Stimulated activated CD8-positive, alpha-beta memory T cell treated with anti-CD3 and anti-CD28 coated beads, Interleukin-2, amount 100 ng/mL, for 1 hour (primary cell): ENCODE measurements at places on chromosomes 3 and 15.

DNA sequence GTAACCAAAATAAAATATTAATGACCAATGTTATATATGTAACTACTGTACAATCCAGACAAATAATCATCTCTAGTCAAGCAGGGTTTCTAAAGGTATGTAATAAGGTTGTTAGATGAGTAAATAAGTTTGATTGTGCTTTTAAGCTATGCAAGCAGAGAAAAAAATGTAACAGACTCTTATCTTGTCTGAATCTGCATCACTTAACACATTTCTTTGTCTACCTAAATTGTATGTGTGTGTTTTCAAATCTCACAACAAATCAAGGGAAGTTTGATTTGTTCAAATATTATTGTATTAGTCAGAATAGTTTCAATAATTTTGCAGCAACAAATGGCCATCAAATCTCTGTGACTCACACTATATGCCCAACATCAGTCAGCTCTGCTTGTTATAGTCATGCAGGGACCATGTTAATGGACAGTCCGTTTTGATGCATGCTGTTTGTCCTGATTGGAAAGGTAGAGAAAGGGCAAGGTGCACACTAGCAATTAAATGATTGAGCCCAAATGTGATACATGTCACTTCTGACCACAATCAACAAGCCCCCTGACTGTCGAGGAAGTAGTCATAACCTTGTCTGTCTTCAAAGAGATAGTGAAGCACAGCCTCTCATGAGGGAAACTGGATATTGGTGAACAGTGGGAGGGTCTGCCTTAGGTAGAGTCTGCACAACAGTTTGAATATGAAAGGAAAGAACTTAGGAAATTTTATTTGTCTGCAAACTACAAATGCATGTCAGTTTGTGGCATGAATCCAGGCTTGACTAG, 349.4 kb upstream of the SATB1 start:
- no peak for DNase-seq

- DNase-seq, result no peak
Measured at GRCh38 chr15:57114070-57114469, 195.6 kb downstream of the TCF12 start.

GRCh38 chr3:43286841-43287499, 630 bp downstream of the SNRK start:
- no peak for DNase-seq

- DNase-seq, result no peak
Measured at GRCh38 chr3:40079847-40080240, 229.7 kb upstream of the EIF1B start.

GRCh38 chr15:39290711-39291435, 290.0 kb upstream of the THBS1 start:
- no peak for DNase-seq

GRCh38 chr3:108283006-108283405, 13.3 kb upstream of the HHLA2 start:
- DNase-seq, result no peak

GRCh38 chr3:140416666-140417065, 261.2 kb upstream of the TRIM42 start:
- no peak for DNase-seq

GRCh38 chr3:58274027-58274614, 31.9 kb upstream of the RPP14 start:
- no peak for DNase-seq

GRCh38 chr15:94414916-94415315, 183.6 kb downstream of the MCTP2 start:
- DNase-seq, result no peak

DNA sequence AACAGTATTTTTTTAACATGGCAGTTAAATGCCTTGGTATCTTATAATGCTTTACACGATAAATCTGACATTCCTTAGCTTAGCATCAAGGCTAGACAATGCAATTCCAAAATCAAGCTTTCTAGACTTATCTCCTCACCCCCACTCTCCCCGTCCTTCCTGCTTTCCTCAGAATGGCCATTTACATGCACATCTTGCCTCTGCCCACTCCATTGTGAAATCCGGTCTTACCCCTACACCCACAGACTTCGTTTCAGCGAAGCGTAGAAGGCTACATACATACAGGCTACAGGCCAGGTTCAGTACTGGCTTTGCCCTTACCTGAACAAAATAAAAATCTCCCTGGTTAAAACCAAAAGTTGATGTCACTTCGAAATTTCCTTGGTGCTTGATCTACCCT, 58.6 kb upstream of the SLC12A8 start:
- DNase-seq, result no peak

GRCh38 chr3:98623572-98624280, 30.3 kb upstream of the CPOX start:
- DNase-seq, result no peak

DNA sequence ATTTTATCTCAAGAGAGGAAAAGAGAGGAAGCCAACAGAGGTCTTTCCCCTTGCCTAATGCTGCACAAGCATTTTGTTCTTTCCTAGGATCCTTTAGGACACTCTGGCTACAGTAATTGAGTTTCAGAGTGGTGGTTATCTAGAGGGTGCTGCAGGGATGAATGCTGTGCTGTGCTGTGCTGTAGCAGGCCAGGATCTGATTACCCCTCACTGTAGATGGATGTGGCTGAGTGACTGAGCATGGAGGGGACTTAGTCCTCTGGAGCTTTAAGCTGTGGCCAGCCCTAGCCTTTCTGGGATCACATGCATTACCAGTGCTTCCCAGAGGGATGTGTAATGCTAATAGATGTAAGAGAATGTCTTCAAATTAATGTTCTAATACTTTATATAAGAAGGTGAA, 94.8 kb downstream of the SLC9A9 start:
- DNase-seq, result no peak

DNA sequence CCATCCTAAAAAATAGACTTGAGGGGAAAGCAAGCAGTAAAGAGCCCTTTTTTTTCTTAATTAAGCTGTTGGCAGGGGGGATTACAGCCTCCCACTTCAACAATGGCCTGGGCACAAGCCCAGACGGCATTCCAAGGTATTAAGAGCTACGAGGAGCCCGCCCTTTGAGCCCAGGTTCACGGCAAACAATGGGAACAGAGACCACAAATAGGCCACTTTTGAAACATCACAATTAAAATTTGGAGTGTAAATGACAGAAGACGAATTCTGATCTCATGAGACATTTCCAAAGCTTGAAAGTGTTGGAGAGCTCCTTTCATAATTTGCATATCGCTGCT, 8.9 kb downstream of the CHSY1 start:
- no peak for DNase-seq

GRCh38 chr3:61617651-61618050, 56.3 kb downstream of the PTPRG start:
- DNase-seq, result no peak

DNA sequence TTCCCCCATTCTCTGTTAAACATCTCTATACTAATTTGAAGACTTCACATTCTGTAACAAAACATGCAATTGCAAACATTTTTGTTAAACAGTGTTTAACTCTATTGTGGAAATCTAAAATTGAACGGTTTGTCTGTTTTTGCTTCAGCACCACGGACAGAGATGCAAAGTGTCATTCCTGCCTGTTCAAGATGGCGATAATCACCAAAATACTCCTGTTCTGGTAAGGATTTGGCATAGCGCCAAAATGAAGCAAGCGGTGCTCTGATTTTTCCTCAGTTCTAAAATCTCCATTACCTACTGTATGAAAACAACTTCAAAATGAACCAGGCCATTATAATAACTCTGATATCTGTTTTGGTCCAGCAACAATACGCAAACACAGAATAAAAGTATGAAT, 129.7 kb upstream of the TUSC7 start:
- no peak for DNase-seq

GRCh38 chr3:30044515-30044914, 561.9 kb upstream of the TGFBR2 start:
- DNase-seq, result no peak

DNA sequence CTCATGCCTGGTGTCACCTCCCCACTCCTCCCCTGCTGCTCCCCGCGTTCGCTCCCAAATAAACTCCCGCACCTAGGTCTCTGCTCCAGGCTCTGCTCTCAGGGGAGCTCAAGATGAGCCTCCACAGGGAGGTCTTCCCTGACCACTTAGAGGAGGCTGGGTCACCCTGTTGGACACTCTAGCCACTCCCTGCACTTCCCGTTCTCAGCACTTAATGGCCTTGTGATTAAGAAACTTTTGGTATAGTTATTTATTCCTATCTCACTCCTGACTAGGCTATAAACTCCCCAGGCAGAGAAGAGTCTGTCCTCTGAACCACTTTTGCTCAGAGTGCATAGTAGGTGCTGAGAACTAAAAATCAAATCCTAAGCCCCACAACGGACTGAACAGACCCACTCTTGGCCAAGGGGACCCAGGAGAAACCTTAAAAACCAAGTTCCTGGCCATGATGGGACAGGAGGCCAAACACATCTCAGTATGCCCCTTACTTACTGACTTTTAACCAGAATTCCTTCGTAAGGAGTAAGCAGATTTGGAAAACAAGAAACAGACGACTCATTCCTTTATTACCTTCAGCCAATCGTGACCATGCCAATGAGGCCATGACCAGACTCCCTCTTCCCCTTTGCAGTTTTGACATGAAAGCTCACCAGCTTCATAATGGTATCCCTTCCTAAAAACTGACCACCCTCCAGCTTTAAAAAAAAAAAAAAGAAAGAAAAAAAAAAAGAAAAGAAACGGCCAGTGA, 69.0 kb upstream of the HRH1 start:
- no peak for DNase-seq

- no peak for DNase-seq
Measured at GRCh38 chr3:64501298-64501906, 186.4 kb downstream of the ADAMTS9 start.

DNA sequence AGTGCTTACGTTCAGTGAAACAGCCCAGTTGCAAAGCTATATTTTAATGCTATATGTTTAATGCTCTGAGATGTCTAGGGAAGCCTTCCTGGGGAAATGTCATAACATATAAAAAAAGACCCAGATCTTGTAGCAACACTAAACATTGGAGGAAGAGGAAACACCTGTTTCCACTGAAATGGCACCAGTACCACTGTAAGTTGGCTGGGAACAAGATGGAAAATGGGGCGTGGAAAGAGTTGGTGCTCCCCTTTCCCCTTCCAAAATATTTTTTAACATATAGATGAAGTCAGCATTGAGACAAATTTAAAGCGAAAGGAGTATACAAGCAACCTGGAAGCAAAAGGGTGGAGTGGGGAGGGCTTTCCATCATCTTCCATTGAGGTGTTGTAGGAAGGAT, 289.9 kb upstream of the COL8A1 start:
- DNase-seq, result no peak

GRCh38 chr3:194028434-194029004, 107.4 kb upstream of the HES1 start:
- DNase-seq, result no peak

DNA sequence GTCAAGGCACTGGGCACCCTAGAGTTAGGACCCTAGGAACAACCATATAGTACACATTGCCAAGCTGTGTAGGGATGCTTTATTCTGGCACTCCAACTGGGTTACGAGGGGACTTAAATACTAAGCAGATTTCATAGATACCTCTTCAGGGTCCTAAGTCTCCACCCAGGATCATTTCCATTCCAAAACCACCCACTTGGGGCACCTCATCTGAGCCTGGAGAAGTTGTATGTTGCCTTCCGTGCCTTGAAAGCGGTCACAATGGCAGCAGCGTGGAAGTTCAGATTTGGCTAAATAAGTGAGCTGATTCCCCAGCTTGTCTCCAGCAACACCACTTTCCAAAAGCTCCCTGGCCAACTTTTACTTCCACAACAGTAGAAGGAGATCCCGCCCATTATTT, 4.6 kb downstream of the TMEM202 start:
- DNase-seq, result no peak

DNA sequence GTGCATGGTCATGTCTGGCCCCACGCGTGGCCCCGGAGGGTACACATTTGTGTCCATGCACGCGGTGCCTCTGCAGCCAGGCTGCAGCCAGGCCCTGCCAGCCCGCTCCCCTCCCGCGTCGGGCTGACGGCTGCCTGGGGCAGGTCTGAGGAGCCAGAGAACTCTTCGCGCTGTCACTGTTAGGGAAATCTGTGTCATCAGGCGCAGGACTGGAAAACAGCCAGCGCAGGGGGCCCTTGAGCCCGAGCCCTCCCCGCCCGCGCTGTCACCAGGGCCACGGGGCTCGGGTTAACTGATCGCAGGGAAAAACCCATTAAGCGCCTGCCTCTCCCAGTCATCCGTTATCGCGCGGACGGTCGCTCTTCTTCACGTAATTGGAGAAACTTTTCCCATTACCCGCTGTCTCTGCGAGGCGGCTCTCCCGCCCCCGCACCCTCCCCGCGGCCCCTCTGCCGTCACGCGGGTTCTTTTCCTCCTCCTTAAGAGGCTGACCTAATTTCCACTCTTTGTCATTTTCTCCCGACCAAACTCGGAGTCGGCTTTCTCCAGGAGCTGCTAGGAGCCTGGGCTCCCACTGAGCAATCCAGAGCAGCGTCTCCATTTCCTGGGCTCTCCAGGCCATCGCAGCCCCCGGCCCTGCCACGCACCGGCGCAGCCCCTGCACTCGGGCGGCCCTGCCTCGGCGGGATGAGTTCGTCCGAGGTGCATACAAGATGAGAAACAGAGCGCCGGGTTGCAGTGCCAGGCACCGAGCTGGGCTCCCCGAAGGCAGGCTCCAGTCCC, 57.5 kb upstream of the PRR23E start:
- DNase-seq, result no peak

DNA sequence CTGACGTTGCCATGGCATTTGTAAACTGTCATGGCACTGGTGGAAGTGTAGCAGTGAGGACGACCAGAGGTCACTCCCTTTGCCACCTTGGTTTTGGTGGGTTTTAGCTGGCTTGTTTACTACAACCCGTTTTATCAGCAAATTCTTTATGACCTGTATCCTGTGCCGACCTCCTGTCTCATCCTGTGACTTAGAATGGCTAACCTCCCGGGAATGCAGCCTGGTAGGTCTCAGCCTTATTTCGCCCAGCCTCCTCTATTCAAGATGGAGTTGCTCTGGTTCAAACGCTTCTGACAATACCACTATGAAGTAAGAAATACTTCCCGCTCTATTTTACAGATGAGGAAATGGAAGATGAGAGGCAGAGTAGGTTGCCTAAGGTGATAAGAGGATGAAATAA, 16.6 kb downstream of the PAQR9 start:
- DNase-seq, result no peak

GRCh38 chr3:188706599-188706998, 465.2 kb upstream of the TPRG1 start:
- DNase-seq, result no peak

DNA sequence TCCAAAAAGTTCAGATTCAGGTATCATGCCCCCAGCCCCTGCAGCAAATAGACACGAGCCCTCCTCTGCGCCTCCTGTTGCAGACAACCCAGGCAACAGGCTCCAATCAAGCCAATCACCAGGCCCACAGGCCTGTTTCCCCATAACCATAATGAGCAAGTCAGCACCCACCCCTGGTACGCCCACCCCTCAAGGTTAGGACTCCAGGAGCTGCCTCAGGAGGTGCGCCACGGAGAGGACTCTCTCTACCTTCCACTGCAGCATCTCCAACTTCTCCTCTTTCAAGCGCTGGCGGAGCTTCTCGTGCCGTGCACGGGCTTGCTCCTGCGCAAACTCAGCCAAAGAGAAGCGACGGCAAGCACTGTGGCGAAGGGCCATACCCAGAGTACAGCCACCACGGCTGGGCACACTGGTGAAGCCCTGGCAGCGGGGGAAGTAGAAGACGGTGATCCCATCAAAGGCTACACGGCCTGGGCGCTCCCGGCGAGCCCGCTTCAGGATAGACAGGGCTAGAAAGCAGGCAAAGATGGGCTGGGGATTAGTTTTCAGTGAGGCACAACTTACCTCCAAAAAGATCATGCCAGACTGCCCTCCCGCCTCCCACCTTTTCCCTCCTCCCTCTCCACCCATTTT, 8.5 kb downstream of the CSRNP1 start:
- DNase-seq, result no peak
